ENCODE measurements at places on chromosomes 13 and 19.

GRCh38 chr19:18289471-18290301 is 8.3 kb upstream of the JUND start:
- no peak for DNase-seq

DNA sequence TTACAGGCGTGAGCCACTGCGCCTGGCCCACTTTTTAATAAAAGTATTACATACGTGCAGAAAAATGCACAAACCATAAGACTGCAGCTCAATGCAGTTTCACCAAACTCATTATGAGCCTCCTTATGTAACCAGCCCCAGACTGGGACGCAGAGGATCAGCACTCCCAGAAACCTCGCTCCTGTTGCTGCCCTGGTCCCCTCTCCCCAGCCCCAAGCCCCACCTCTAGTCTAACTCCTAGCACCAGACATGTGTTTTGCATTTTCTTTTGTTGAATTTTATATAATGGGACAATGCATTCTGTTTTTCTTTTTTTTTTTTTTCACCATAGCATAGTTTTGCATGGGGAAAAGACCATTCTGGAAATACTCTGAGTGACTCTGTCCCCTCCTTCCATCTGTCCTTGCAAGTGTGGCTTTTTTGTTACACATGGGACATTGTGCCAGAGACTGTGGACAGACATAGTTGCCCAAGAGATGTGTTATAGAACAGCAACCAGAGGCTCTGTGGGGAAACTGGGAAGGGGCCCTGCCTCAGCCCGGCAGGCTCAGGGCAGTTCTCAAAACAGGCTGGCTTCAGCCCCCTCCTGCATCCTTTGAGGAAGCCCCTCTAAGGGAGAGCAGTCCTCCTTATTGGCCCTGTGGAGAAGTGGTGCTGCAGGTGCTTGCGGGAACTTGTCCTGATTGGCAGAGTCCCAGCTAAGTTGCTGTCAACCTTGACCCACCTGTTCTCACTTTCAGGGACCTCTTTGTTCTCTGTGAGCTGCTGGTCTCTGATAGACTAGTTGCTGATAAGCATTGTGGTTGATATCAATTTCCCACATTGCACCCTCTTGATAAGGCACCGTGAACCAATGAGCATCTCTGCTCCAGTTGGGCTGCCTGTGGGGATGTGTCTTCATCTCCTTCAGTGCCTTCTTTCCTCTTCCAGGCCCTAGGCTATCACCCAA is 13.8 kb upstream of the OLFM4 start:
- no peak for DNase-seq

GRCh38 chr13:31485183-31485582 is 254.1 kb upstream of the RXFP2 start:
- DNase-seq = no peak

DNA sequence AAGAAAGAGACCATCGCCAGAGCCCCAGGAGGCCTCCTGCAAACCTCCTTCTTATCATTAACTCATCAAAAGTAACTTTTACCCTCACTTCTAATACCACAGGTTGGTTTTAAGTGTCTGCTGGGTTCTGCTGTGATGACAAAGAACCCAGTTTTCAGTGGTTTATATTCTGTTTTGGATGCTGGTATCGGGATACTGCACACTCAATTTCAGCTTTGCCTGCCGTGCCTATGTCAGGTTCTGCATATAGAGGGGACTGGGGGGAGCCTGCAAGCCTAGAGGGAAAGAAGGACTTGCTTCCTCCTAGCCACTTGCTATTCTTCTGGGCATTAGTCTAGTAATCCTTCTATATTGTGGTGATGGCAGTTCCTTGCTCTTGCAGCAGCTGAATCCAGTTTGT is 242.4 kb downstream of the KCNRG start:
- DNase-seq = no peak

DNA sequence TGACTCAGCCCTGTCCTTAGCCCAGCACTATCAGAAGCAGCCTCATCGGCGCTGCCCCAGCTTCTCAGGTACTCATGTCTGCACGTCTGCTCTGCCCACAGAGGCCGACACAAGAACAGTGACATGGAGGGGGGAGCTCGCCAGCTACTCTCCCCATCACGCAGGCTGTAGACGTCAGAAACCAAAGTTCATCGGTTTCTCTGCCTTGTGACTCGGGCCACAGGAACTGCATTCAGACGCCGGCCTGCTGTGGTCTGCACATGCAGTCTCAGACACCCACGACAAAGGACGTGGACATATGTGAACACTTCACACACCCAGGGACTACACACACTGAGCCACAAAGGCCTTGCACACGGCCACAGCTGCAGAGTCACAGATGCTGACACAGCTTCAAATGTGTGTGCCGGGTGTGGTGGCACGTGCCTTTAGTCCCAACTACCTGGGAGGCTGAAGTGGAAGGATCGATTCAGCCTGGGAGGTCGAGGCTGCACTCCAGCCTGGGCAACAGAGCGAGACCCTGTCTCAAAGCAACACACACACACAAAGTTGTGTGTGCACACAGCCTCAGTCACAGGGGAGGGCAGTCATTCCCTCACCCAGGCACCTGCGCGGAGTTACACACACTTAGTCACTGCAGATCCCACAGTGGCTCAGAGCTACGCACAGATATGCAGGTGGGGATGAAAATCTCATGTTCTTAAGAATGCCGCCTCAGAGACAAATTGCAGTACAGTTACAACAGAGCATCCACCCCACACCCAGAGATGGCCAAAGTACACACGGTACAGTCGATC is 4.9 kb upstream of the ZFP36 start:
- peak; percentile 75 for DNase-seq

- DNase-seq = no peak
Observed at GRCh38 chr13:36848199-36848982, 29.4 kb downstream of the RFXAP start.

Data from stimulated activated CD4-positive, alpha-beta T cell treated with anti-CD3 and anti-CD28 coated beads, Interleukin-15, amount 100 ng/mL, for 1 hour (primary cell).